ENCODE measurements at places on chromosomes 2 and 18.

- no peak for DNase-seq
These were observed 580.1 kb upstream of the ID2 start for GRCh38 chr2:8101614-8102277.

DNA sequence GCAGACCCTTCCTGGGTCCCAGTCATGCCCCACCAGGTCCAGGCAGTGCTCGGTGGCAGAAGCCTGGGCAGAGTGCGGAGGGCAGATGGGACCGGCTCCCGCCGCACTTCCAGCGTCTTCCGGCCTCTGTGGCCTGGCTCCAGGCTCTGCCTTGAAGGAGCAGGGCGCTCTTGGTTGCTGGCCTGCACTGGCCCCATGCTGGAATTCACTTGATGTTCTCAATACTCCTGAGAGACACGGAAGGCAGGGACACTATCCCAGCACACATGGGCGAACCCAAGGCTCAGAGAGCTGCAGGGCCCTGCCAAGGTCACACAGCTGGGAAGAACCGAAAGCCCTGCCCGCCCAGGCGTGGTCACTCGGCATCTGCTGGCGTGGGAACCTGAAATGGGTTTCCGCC lies 87.6 kb upstream of the ODC1 start:
- no peak for DNase-seq

GRCh38 chr2:239824046-239824694 lies 201.0 kb downstream of the NDUFA10 start:
- DNase-seq, result no peak

DNA sequence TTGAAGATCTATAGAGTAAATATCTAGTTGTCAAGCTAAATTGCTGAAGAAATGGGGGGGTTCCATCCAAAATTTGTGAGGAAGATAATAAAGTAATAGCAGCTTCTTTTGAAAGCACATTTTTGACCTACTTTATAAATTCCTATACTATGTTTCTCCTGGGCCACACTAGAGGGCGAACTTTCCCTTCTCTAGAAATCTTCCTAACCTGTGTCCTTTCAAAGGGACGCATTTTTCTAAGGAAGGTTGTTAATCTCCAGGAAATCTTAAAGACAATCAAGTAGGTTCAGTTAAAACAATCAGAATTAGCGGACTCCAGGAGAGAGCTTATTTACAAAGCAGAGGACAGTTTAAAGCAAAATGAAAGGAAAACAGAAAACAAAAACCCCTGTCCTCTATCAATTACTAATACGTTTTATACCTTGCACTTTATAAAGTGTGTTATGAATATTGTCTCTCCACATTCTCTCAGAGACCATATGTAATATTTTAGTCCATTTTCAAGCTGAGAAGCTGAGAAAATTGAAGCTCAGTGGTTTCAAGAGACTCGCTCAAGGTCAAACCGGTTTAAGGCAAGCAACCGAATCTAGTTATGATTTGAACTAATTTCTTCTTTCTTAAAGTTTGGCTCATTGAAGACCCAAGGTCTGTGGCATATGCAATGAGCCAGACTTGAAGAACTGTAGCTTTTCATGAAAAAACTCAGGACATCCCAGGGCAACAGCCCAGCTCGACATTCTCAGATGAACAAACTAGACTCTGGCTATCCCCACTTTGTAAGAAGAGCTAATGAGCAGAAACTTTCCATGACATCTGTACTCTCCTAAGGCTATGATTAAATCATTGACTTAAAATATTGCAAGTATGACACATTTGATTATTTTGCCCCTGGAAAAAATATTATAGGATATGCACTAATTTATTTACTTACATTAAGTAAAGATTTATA lies 273.6 kb downstream of the PAX3 start:
- DNase-seq, result no peak

GRCh38 chr2:26735883-26736588 lies 28.0 kb upstream of the SLC35F6 start:
- no peak for DNase-seq

DNA sequence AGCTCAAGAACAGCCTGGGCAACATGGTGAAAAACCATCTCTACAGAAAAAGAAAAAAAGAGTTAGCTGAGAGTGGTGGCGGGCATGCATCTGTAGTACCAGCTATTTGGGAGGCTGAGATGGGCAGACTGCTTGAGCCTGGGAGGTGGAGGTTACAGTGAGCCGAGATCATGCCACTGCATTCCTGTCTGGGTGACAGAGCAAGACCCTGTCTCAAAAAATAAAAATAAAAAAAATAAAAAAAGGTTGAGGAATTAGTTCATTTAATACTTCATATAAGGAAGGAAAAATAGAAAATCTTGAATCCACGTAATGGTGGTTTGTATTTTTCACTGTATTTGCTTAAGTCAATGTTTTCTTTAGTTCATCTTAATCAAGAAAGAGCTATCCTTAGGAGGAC lies 241.7 kb downstream of the TGIF1 start:
- DNase-seq, result no peak

GRCh38 chr2:172624996-172625395 lies 69.1 kb downstream of the PDK1 start:
- DNase-seq, result no peak

DNA sequence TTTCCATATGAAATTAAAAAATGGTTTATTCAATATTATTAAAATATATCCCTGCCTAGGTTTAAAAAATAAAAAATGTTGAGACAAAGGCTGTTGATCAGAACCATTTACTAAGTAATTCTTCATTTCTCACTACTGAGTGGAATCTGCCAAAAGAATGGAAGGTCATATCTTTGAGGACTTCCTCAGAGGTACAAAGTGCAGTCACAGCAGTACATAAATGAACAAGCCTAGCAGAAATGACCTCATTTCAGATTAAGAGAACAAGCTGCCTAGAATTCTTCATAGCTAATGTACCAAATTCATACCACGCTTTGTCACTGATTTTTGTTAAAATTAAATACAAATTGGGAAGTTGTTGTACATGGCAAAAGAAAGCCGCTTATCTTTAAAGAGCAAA lies 318.9 kb upstream of the TFPI start:
- no peak for DNase-seq

DNA sequence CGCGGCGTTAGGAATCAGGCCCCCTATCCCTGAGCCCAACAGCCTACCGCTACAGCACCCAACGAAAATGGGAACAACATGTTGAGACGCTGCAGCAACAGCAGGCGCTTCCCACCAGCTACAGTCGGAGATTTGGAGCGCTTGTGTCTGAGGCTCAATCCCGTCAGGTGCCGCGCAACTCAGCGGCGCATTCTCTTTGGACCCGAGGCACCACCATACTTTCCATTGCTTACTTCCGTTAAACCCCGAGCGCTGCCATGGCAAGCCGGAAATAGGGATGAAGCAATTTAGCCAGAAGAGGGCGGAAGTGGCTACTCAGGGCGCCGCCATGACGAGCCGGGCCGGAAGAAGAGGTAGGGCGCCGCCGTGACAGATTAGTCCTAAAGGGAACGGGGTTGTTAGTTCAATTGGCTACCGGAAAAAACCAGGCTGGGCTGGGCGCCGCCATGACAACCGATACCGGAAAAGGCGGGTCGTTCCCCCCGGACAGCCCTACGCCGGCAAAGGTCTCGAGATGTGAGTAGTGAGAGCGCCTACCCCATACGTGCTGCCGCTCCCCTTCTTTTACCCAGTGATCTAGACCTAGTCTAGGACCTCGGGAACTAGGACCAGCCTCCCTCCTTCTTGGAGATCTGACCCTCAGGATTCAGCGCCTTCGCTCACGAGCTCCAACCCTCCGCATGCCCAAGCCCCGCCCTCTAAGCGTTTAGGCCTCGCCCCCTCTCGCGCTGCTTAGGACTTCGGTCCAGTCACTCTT lies at the start of gene CHCHD5:
CHCHD5 (plus strand) TSS at position 476 of the 757 bp plus-strand sequence; CDS start at position 515, 39 bp downstream.
- DNase-seq, result peak; percentile 97

DNA sequence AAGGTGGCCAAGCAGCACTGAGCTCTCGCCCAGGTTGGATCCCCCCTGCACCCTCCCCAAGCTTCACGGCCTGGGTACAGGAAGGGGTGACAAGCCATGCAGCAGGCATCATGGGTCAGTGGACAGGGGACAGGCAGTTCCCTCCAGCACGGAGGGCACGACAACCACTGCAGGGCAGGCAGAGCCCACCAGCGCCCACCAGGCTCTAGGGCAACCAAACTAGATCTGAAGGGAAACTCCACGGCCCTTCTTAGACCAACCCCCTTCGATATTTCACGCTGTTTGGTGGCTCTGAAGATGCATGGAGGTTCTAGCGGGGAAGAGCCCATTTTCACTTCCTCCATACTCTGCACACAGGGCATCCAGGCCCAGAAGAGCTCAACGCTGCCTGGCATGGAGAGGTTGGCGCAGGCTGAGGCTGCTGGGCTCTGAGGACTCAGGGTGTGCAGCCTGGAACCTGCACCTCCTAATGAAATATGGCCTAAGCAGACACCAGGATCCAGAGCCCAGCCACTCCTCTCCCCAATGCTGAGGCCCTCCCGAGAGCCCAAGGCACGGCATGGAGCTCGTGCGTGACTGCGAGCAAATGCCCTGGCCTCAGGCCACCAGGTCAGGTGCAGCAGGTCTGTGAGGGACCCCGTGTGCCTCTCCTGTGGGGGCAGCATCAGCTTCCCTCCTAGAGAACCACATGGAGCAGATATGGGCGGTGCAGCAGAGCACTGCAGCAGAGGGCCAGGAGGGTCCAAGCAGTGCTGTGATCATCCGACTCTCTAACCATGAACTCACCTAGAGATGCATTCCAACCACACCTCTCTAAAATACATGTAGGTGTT lies 8.7 kb upstream of the MTERF4 start:
- no peak for DNase-seq

- DNase-seq, result no peak
These were observed 61.2 kb downstream of the NGEF start for GRCh38 chr2:232951891-232952290.

GRCh38 chr2:105708697-105709096 lies 36.0 kb upstream of the NCK2 start:
- no peak for DNase-seq

- DNase-seq, result peak; percentile 36
These were observed 137.7 kb upstream of the TWIST2 start for GRCh38 chr2:238710032-238710735.

- no peak for DNase-seq
These were observed 13.4 kb downstream of the DUSP19 start for GRCh38 chr2:183091954-183092345.

DNA sequence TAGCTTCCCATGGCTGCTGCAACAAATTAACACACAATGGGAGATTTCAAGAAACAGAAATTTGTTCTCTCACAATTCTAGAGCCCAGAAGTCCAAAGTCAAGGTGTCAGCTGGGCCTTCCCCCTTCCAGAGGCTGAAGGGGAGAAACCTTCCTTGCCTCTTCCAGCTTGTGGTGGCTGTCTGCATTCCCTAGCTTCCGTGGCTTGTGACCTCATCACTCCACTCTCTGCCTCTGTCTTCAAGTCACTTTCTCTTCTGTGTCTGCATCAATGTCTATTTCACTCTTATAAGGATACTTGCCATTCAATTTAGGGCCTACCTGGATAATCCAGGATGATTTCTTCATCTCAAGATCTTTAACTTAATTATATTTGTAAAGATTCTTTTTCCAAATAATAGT lies 16.8 kb upstream of the SRBD1 start:
- DNase-seq, result no peak

GRCh38 chr2:224039770-224040440 lies 819 bp upstream of the SERPINE2 start:
- no peak for DNase-seq

DNA sequence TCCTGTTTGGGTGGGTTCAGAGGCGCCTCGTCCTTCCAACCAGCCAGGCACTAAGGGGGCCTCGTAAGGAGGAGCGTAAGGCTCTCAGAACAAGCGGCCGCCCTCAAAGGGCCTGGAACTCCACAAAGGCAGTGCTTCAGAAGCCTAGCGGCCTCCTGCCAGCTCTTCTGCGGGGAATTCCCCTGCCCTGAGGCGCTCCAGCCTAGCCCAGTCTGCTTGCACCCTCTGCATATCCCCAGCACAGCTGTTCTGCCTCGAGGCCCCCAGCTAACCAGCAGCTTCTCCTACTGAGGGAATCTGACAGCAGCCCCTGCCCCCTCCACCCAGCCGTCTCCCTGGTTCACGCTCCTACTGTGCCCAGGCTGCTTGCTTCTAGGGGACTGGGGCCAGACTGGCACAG lies 265.9 kb downstream of the TFCP2L1 start:
- DNase-seq, result no peak

DNA sequence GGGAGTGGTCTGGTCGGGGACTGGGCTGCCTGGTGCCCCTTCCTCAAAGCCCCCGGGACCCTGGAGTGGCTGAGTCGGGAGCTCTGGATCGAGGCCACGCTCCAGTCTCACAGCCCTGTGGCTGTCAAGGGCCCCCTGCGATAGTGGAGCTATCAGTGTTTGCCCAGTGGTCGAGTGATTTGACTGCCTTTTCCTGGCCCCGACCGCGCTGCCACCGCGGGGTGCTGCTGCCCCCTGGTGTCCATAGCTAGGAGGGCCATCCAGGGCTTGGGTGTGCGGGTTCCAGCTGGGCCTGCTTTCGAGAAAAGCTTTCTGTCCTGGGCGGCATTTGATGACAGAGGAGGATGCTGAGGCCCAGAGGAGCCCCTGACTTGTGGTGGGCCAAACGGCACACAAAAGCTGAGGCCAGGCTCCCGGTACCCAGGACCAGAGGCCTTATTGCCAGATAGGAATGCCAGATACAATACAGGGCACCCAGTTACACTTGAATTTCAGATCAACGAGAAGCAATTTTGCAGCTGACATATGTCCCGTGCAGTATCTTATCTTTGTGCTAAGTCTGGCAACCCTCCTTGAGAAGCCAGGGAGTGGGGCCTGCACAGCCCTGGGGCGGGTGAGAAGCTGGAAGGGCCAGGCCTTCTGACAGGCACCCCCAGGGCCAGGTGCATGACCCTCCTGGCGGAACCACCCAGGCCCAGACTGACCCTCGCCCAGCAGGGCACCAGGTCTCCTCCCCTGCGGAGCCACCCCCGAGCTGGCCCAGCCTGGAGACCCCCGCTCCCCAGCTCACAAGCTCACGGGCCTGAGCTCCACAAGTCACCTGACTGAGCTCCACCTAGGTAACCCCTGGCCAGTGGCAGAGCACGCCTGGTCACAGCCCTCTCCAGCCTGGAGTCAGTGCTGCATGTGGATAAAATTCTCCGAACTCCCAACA lies 13.0 kb downstream of the ODC1 start:
- DNase-seq, result peak; percentile 89

GRCh38 chr18:78207942-78208341 lies 771.7 kb upstream of the SALL3 start:
- DNase-seq, result no peak

- DNase-seq, result no peak
These were observed 147.0 kb downstream of the PID1 start for GRCh38 chr2:229124136-229124535.

GRCh38 chr18:29853126-29853525 lies 1189.4 kb downstream of the DSC3 start:
- no peak for DNase-seq

GRCh38 chr2:160974803-160975202 lies 185.4 kb upstream of the TANK start:
- DNase-seq, result no peak

- DNase-seq, result no peak
These were observed 15.7 kb downstream of the NDUFV2 start for GRCh38 chr18:9117980-9118841.

- no peak for DNase-seq
These were observed 168.7 kb upstream of the RASGRP3 start for GRCh38 chr2:33307659-33308270.
